ENCODE measurements at places on chromosomes 6 and 20.

DNA sequence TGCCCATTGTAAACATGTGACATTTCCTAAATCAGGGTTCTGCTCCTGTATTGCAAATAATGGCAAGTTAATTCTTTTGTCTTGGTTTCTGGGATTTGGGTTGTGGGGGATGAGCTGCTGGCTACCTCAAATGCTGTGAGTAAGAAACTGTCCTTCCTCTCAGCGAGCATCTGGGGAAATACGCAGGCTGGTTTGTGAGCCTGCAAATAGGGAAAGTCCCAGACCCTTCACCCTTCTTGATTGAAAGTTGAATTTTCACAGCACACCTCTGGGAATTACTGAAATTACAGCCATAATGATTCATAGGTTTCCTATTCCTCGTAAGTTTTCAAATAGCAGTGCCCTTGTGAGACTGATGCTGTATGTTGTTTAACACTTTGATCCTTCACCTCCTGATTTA is 138.1 kb downstream of the TBXT start:
- no peak for DNase-seq

DNA sequence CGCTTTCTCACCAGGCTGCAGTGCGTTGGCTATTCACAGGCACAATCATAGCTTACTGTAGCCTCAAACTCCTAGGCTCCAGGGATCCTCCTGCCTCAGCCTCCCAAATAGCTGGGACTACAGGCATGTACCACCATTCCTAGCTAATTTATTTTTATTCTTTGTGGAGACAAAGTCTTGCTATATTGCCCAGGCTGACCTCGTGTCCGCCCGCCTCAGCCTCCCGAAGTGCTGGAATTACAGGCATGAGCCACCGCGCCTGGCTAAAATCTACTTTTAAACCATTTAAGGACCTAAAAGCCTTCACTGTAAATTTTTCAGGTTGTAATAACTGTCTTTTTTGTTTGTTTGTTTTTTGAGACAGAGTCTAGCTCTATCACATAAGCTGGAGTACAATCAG is 15.2 kb downstream of the SAMHD1 start:
- no peak for DNase-seq

DNA sequence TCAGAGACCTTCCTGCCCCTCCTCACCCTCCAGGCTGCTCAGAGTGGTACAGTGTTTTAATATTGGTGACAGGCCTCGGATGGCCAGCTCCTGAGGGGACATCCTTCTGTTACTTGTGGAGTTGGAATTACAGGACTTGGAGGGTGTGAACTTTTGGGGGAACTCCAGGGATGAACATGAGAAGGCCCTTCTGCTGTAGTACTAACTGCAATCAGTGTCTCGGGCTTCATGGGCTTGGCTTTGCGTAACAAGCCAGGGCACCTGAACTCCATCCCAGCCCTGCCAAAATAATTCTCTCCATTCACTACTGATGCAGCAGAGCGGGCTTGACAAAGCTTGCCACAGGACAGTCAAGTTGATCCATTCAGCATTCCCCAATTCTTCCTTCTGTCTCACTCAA is 28.6 kb downstream of the SLC22A23 start:
- no peak for DNase-seq

- DNase-seq, result no peak
Observed at GRCh38 chr6:90365002-90365401, 68.4 kb upstream of the BACH2 start.

DNA sequence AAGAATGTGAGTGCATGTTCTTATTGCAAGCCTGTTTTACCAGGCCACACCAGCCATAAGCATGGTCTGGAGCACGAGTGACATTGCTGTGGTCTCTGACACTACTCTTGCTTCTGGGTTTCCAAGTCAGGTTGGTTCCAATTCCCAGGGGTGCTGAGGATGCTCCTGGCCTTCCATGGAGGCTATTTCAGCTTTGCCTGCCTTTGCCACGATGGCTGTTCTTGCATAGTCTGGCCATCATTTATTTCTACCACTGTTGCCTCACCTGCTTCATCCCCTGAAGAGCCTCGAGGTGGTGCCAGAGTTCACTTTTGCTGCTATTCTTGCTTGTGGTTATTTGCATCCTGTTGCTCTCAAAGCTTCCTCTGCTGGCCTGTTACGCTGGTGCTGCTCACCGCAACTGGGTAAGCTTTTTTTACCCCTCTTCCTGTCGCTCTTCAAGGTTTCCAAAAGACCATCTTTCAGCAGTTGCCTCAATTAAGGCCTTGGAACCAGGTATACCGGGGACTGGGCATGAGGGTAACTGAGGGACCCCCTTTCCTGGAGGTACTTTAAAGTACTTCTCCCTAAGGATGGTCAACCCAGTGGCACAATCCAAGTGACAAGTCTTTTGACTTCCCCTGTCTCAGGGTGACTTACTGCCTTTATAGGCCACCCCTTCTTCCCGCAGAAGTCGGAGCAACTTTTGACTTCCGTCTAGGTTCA is 64.5 kb downstream of the AKAP7 start:
- peak; percentile 45 for DNase-seq

DNA sequence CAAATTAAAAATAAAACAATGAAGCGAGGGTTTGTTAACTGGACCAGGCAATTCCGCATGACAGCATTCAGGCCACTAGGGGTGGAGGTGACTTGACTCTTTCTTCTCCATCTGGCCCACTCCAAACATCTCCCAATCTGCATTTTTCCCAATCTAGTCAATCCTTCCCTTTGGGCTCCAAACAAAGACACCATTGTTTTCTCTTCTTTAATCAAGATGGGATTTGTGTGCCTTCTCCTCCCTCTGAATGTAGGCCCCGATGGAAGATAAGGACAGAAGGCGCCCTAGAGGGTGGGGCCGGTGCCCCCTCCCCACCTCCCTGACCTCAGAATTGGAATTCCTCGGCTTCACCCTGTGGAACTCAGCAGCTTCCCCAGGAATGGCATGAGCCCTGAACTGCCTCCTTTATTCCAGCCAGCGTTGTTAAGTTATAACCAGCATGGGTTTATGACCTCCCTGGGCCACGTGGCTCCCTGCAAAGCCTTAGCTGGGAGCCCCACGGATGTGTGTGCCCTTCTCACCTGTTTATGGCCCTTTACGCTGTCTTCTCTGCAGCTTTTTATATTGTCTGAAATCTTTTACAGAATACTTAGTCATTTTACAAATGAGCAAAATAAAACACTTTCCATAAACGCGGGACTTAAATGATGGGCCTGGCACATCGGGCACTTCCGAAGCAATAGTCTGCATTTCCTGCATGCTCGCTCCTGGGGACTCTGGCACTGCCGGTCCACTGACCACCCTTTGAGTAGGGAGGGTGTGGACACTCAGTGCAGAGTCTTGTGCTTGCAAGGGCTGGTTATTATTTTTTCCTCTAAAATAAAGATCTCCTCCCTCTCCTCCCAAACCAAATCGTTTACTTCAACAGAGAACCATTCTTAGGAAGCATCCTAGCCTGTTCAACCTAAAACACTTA is 24.5 kb downstream of the OVOL2 start:
- no peak for DNase-seq

GRCh38 chr6:110140650-110141049 is 38.8 kb downstream of the WASF1 start:
- no peak for DNase-seq

DNA sequence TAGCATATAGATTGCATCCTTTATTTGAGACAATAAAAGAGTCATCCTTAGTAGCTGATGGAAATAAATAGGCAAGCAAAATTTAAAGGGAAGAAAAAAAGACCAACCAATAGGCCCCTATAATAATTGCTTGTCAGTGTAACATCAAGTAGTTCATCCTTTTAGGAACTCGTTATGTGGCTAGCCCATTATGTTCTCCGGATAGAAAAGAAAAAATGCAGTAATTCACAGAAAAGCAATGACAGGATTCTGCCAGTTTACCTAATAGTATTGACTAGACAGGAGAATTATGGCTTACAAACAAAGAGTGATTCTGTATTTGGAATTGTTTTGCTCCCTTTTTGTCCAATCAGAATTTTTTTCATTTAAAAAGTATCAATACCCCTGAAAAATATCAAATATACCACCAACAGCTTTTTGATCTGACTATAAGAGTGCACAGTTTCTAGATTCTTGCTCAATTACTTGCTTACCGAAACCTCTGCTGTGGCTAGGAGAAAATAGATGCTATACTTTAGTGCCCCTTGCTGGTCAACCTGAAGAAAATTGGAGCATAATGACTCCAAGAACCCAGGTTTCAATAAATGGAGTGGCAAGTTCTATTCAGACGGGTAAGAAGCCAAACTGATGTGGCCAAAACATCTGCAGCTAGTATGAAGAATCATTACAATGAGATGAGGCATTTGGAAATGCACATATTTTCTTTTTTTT is 91.5 kb upstream of the SASH1 start:
- DNase-seq, result no peak

DNA sequence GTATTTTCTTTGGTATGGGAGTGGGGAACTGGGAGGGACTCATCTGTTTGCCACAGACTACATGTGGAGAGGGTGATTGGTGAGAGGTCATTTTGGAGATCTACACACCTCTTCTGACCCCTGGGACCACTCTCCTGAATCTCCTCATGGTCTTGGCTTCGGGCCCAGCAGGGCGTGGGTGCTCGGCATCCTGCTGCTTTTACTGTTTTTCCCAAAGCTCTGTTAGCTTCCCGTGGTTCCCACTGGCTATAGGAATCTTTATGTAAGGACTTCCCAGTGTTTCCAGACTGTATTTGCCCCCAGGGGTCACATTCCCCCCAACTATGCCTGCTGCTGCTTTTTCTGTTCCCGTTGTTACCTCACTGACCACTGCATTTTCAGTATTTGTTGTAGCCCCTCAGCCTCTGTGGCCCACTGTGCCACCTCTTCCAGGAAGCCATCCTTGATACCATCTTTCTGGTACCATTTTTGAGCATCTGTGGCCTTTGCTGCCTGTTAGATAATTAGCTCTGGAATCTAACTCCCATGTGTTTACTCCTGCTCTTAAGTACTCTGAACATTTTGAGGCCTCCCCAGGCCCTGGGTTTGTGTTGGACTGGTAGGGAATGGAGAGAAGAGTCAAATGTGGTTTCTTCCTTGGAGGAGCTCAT is 14.9 kb downstream of the PLCG1 start:
- no peak for DNase-seq
